Epithelial cell of proximal tubule (primary cell): ENCODE measurements at places on chromosomes 7 and 10. TPM values are rescaled to one million over a fixed set of nuclear protein-coding genes. Genes with fewer than 3 reads are reported as not detected.
A peak's percentile ranks its signal among the peaks of the same experiment; 100 is the strongest.

DNA sequence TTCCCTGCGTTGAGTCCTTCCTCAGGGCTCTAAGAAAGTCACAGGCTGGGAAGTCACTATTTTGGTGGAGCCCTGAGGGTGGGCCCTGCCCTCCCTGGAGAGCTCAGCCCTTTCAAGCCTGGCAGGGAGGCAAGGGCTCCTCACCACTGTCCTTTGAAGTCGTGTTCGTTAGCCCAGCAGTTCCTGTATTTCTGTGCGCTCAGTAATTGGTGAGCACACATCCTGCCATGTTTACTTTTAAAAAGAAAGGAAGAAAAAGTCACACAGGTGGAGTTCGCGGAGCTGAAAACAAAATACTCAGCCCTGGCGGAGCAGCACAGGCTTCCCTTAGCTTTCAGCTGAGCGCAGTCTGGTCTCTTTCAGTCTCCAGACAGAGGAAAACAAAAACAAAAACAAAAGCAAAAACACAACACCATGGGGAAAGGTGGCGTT is 37.1 kb downstream of the PRKCQ start:
- DNase-seq = no peak

GRCh38 chr10:44706745-44707144 is 204.4 kb upstream of the TMEM72 start:
- DNase-seq = peak; percentile 88

DNA sequence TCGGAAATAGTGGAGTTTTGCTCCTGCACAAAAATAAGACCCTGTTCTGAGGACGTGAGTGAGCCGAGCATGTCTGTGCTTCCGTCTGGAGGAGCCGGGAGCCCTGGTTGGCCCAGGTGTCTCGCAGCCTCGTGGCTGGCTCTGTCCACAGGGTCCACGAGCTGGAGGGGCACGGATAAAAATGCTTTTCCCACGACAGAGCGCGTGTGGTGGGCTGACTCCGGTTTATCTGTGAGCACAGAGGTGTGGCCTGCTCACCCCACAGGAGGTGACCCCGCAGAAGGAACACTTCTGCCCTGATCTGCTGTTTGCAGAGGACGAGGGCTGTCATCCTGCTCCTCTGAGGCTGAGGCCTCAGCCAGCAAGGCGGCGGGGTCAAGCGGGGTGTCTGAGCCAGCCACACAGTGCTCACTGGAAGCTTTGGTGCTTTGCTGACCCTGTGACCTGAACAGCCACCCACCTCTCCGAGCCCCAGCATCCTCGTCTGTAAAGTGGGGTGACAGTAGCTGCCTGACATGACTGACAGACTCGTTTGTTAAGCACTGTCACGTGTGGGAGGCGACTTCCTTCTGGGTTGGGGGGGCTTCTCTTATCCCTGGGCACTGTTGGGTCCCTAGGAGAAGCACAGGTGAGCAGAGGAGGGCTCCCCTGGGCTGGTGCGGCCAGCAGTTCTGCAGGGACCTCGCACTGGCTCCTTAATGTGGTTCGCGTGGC is 162.5 kb downstream of the DNAJB6 start:
- DNase-seq = no peak

DNA sequence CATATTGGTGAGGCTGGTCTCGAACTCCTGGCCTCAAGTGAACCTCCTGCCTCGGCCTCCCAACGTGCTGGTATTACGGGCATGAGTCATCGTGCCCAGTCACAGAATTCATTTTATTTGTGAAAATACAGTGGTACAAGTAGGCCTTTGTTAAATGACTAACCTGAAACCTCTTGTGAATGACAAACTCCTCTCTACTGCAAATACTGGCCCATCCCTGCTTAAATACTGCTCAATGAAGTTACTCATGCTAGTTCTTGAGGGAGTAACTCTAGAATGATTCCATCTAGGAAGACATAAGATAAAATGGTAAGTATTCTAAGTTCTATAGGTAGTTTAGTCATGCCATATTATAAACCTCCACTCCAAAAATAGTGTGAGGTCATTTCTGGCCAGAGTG is 80.7 kb downstream of the UBE2H start:
- DNase-seq = no peak

The DYNC1I1 gene
- 0.06 and 0.14 TPM in 2 replicates for total RNA-seq

The NEUROG3 gene
- total RNA-seq = not detected in 2 replicates

The DENND2A gene
- total RNA-seq = 27.6 and 34.4 TPM in 2 replicates

The TMEM273 gene
- total RNA-seq = not detected in 2 replicates

The SEMA3E gene
- total RNA-seq = 0.35 and 0.94 TPM in 2 replicates

The TRIL gene
- total RNA-seq = 0.06 and 0.80 TPM in 2 replicates

The NDUFA5 gene
- total RNA-seq = 30.1 and 31.4 TPM in 2 replicates
